ENCODE measurements at places on chromosomes 2 and 18.

GRCh38 chr2:218398437-218399390, 954 bp upstream of the CTDSP1 start:
- DNase-seq: peak; percentile 74

DNA sequence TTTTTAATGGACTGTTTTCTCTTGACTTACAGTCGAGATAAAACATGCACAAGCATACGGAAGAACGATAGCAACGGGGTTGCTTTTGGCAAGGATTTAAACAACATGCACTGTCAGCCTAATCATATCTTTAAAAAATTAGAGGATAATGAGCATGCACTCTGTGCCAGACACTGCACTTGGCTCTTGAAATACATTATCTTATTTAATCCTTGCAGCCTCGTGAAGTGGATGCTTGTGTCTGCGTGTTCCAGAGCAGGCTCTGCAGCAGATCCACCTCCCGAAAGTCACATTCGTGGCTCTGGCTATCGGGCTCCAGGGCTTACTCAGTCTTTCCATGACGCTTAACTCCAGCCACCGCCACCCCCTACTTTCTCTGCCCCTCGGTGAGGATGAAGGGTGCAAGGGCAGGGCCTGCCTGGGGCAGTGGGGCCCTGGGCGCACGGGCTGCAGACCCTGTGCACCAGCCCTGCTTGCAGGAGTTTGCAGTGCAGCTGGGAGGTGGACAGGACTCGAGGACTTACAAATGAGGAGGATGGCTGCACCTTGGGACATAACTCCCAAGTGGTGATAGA, 61.7 kb downstream of the ACKR3 start:
- no peak for DNase-seq

GRCh38 chr2:211793690-211794089, 744.9 kb downstream of the ERBB4 start:
- DNase-seq: no peak

DNA sequence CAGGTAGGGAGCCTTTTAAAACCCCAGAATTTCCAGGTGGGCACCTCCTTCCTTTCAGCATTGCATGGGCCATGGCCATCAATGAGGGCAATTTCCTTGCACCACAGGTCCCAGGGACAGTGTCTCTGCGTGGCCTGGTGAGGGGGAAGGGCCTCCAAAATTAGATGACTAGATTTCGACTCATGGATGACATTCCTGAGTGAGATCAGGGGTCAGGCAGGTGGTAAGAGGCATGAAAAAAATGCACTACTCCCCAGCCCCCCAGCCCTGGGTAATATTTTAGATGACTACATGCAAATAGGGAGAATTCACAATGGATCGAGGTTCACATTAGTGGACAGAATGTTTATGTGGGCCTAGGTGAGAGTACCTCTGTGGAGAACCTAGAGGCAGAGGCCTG, 19.0 kb upstream of the IGFBP5 start:
- DNase-seq: no peak

DNA sequence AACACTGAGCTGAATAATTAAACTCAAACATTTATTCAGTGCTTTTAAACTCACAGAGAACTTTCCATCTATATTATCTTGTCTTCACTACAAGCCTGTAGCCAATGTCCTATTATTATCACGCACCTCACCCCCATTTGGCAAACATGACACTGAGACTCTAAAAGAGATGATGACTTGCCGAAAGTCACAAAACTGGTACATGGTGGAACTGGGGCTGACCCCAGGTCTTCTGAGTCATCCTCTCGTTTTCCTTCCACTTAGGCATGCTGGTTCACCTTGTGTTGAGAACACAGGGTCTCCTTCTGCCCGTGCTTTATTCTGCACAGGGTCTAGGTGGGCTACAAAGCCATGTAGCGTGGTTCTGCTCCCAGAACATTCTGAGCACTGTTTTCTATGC, 230.0 kb upstream of the MGAT5 start:
- DNase-seq: no peak

DNA sequence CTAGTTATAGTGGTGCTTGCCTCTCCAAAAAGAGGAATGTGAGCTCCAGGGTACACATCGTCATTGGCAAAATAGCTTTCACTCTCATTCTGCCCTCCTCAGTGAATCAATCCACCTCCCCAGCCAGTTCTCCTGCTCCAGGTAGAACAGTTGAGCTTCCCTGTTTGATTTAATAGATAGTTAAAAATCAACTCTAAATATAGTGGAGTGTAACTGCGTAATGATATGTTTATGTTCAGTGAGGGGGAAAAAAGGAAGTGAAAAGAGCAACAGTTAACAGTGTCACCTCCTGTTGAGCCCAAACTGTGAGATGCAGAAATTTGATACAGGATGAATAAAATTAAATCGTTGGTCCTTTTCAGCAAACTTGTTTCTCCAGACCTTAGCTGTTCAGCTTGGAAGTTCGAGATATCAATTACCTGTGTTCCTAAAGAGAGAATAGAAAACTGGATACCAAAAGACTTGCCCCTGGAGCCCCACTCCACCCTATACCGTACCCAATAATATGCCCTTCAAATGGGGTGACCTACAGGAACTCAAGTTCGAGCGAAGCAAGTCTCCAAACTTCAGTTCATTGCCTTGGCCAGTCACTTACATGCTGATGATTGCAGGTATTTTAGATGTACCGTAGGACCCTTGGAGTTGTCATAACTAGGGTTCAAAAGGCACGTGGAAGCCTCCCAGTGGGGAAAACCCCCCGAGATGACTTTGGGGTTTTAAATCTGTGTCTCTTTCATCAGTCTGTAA, 708.4 kb downstream of the RNF144A start:
- DNase-seq: no peak

DNA sequence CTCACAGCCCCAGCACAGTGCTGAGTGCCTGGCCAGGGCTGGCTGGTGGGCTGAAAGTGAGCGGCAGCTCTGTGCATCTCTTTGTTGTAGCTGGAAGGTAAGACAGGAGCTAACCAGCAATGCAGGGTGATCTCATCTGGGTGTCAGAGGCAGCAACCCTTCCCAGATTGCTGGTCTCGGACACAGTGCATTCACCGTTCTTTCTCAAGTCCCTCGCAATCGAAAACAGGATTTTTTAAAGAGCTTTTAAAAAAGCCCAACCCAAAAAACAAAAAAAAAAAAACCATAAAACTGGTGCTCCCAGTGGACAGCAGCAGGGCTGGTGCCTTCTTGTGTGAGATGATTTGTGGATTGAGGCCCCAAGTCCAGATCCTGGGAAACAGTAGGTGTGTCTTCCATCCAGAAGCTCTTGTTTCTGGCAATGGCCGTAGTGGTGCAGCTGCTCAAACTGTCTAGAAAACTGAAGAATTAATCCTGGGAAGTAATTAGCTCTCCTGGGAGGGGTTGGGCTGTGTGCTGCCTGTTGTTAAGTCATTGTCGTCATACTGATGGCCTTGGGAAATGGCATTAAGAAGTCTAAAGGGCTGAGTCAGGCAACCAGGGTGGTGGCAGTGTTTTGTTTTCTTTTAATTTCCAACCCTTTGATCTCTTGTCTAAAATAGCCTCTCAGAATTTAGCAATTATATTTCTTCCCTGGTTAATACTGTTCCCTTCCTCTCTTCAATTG, 156.7 kb downstream of the KLHL29 start:
- peak; percentile 22 for DNase-seq

DNA sequence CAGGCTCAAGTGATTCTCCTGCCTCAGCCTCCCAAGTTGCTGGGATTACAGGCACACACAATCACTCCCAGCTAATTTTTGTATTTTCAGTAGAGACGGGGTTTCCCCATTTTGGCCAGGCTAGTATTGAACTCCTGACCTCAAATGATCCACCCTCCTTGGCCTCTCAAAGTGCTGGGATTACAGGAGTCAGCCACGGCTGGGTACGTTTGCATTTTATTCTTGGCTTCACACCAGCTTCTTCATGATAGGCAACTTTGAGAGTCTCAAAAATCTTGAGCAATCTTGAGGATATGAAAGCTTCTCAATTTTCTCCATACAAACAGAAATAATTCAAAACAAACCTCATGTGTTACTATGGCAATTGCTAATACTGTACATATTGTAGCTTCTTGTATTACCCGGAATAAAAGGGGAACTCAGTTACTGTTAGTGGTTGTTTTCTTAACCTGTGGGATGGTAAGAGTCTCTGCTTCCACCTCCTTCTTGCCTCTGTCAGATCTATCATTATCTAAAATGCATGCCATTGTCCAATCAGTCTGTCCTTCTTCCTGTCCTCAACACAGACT, 102.9 kb upstream of the SYT4 start:
- DNase-seq: no peak

GRCh38 chr18:6666012-6666685, 63.4 kb upstream of the ARHGAP28 start:
- DNase-seq: no peak

- no peak for DNase-seq
Measured at GRCh38 chr2:42376758-42377157, 15.7 kb upstream of the COX7A2L start.

- no peak for DNase-seq
Measured at GRCh38 chr2:5589183-5589582, 103.0 kb upstream of the SOX11 start.

DNA sequence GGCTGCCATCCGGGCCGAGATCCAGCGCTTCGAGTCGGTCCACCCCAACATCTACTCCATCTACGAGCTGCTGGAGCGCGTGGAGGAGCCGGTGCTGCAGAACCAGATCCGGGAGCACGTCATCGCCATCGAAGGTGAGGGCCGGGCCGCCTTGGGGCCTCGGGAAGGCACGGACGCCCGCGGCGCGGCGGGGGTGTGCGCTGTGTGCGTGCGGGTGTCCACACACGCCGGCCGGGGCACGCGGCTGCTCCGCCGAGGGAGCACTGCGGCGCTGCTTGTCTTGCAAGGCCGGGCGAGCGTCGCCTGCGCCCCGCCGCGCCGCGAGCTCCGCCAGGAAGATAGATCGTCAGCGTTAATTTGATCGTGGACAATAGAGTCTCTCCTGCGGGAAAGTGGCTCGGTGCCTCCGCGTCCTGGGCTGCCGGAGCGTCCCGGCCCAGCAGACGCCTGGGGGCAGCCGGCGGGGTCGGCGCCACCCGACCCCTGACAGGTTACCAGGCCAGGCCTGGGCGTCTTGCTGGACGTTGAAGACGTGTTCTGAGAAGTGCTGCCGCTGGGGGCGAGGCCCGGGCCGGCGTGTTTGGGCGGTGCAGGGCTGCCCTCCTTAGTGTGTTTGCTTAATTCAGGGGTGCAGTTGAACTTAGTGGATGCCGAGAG, 1.0 kb downstream of the AGAP1 start:
- no peak for DNase-seq

DNA sequence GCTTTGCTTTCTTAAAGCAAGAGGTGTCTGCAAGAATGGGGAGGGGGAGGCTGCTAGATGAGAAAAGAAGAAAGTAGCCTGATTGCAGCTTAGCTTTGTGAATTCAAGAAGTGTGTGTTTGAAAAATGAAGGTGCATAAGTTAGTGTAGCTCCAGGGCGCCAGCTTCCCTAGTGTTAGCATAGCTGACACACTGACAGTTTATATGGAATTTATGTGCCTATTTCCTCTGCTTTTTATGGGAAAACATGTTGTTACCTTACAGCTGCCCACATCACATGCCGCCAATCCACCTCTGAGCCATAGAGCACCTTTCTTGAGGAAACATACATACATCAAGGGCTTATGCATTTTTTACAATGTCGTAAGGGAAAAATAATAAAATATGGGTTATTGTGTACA, 536.4 kb upstream of the PIK3C3 start:
- no peak for DNase-seq

DNA sequence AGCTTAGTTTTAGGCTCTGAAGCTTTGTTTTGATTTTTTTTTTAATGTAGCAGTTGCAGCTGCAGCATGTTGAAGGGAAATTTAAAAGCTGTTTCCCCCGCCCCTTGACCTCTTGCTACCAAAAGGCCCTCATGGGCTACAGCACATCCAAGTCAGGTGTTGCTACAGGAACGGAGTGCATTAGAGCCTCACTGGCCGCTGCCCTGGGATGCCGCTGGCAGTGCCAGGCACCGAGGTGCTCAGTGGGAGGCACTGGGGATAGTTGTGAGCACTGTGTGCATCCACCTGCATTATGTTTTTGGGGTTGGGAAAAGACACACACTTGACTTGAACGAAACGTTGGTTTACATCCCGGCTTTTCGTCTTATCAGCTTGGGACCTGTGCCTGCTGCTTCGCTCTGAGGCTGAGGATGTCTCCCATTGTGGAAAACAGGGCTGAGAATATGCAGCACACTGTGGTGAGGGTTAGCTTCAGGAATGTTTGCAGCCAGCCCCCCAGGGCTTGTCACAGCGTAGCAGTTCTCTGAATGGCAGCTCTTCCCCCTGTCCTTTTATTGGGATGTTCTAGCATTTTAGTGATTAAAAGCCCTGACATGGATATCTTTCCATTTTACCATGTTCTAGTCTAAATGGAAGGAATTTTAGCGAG, 24.1 kb downstream of the DCDC2C start:
- no peak for DNase-seq

- DNase-seq: no peak
Measured at GRCh38 chr2:137133225-137133624, 367.9 kb downstream of the THSD7B start.

- no peak for DNase-seq
Measured at GRCh38 chr2:117321816-117322215, 492.7 kb upstream of the DDX18 start.

- DNase-seq: no peak
Measured at GRCh38 chr2:234492717-234493485, 4.0 kb downstream of the ARL4C start.

GRCh38 chr2:239669181-239669898, 268.5 kb upstream of the HDAC4 start:
- DNase-seq: no peak

GRCh38 chr2:140775411-140775810, 1355.4 kb downstream of the LRP1B start:
- no peak for DNase-seq

DNA sequence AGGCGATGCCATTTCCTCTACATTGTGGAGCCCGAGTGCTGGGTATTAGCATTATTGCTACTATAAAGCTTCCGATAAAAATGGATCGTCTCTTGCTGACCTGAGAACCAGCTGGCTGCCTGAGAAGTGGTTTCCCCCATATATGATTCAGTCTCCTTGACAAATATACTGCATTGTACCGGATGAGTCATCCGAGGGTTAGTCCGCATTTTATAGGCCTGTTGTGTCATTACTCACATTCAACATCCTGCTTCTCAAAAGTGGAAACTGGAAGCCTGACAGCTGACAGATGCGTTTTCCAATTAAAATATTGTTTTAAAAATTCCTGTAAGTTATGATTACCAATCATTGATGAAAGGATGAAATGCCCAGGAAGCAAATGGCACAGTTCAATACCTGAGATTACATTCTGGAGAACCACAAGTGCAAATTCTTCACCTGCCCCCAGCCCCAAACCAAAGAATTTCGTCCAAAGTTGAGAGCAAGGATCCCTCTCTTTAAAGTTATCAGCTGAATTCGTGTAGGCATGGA, 65.7 kb downstream of the SPRED2 start:
- peak; percentile 38 for DNase-seq

DNA sequence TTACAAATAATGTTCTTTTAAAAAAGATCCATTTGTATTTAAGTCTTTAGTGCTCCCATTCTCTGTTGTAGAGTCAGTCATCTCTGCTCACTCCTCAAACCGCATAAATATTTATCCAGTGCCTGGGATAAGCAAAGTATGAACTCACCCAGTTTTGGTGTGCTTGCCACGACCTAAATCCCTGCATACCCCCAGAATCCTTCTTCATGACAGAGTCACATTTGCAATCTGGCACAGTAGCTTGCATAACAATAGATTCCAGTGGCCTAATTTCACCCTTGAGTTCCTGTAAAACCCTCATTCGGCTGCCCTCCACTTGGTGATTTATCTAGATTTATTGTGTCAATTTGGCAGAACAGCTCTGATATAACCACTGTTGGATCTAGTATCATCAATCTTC, 92.9 kb downstream of the DTNA start:
- no peak for DNase-seq
